Glutamatergic neuron (in vitro differentiated cells): ENCODE measurements at places on chromosomes 3 and 15. TPM values are rescaled to one million over a fixed set of nuclear protein-coding genes. Genes with fewer than 3 reads are reported as not detected.

DNA sequence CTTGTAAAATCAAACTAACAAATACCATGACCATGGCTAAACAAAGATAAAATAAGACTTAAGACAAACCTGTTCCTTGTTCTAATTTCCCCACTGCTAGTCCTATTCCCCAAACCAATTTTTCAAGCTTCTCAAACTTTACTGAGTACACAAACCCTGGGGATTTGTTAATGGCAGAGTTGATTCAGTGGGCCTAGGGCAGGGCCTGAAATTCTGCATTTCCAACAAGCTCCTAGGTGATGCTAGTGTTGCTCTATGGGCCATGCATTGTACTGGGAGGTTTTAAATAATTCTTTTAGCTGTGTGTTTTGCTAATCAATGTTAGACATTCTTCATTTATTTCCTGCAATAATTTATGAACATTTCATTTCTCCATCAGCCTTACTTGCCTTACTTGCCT lies 13.3 kb upstream of the CCR9 start:
- DNase-seq: no peak

DNA sequence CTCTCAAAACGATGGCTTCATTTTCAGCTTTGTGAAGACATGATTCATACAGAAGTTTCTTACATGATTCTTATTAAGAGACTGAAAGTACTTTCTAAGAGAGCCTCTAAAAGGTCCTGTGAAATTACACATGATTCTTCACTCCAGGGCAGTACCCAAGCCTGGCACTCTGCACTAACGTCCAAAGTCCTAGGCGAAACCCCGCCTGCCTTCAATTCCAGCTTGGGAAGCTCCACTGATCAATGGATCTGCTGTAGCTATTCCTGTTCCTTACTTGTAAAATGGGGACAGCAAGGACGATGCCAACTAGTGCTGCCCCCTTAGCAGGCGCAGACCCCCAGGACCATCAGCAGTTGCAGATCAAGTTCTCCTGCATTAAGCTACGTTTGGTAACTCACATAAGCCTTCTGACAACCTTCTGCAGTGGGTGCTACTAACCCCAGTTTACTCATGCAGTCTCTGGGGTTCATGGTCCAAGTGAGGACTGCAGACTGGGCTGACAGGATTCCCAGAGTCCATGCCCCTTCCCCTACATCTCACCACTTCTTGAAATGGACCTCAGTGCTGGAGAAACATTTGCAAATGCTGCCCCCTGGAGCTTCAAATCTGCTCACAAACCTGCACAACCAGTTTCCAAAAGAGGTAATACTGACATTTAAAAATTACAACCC lies 10.6 kb downstream of the CHCHD4 start:
- no peak for DNase-seq

DNA sequence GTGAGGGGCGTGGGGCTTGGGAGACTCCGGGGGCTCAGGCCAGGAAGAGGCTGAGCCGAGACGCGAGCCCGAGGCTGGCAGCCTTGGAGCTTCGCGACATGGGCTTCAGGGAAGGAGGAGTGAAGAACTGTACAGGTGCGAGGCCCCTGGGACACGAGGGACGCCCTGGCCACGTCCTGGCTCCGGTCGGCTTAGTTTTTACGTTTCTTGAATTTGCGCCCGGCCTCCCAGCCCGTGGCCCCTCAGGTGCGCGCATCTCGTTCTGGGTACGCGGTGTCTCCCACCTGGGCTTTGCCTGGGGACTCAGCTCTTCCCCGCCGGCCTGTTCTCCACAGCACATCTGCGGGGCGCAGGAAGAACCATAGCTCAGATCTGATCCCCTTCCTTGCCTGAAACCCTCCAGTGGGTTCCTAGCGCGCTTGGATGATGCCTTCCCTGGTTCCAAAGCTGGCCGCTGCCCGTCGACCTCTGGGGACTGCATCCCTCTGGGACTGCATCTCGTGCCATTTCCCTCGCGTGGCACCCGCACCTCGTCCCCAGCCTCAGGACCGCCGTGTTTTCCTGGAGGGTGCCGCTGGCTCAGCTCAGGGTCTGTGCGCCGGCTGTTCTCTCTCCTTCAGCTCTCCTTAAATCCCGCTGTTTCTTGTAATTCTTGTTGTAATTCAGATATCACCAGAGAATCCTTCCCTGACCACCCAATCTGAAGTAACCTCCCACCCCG lies 614 bp downstream of the CHCHD6 start:
- DNase-seq: no peak

The OR5H1 gene
- total RNA-seq: not detected

GRCh38 chr3:194560047-194560446 lies 73.2 kb downstream of the TMEM44 start:
- no peak for DNase-seq

The IL17RC gene
- total RNA-seq: 41.9 TPM

DNA sequence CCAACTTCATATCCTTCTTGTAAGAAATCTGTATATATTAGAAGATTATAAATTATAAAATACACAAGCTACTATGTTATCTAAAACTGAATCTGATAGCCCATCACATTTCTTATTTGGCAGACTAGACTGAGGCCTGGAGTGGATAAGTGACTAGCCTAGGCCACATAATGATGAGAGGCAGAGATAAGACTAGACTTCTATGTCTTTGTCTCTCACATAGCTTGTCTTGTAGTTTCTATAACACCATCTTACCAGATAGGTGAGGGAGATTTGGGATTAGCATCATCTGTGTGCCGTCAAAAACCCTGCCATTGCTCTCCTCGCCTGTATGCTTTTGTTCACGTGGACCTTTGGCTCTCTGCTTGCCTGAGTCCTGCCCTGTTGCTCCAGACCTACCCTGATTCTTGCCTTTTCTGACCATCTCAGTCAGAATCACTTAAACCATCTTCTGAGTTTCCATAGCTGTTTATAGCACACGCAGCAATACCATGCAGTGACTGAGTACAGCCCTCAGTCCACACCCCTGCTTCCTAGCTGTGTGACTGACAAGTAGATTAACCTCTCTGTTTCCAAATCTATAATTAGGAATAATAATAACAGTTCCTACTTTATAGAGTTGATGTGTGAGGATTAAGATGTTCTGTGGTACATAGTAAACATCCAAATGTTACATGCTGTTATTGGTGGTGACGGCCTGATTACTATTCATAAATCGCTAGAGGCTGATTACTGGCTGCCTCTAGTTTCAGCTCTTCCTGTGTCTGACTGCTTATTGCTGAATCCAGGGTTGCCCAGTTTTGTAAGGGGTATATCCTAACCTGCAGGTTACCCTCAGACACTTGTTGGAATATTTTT lies 49.7 kb downstream of the PDE8A start:
- DNase-seq: no peak

DNA sequence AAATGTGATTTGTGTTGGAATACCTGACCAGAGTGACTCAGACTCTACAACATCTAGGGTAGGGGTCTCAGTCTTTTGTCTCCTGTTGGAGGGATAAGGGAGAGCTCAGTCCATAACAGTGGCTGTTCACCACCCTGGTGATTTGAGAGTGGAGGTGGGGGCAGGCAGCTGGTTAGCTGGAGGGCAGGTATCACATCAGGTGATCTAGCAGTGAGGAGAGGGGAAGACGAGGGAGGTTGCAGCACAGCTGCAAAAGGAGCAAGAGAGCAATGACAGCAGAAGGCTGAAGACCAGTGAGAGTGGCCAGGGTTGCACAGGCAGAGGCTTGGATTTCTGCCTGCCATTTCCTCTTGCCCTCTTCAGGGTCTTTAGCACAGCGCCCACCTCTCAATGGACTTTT lies 38.4 kb downstream of the PLCL2 start:
- no peak for DNase-seq

DNA sequence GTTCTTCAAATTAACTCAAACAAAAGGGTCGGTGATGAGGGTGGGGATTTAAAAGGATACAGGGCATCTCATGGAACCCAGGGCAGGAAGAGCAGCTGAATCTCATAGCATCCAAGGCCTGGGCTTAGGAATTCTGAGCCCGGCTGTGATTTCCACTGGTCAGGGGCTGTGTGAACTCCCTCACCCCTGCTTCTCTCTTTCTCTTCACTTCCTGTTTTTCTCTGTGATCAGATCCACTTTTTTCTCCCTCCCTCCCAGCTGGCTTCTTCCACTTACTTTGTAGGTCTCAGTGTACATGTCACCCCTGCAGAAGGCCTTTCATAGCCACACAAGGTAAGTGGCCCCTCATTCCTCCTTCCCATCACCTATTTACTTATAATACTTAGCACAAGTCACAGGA lies 68.2 kb upstream of the CORO2B start:
- no peak for DNase-seq

DNA sequence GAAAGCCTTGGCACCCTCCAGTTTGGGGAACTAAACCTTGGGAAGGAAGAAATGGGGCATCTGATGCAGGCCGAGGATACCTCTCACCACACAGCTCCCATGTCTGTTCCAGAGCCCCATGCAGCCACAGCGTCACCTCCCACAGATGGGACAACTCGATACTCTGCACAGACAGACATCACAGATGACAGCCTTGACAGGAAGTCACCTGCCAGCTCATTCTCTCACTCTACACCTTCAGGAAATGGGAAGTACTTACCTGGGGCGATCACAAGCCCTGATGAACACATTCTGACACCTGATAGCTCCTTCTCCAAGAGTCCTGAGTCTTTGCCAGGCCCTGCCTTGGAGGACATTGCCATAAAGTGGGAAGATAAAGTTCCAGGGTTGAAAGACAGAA lies 7.7 kb downstream of the MAP1A start:
- DNase-seq: no peak

The LINGO1 gene
- 180 TPM for total RNA-seq

DNA sequence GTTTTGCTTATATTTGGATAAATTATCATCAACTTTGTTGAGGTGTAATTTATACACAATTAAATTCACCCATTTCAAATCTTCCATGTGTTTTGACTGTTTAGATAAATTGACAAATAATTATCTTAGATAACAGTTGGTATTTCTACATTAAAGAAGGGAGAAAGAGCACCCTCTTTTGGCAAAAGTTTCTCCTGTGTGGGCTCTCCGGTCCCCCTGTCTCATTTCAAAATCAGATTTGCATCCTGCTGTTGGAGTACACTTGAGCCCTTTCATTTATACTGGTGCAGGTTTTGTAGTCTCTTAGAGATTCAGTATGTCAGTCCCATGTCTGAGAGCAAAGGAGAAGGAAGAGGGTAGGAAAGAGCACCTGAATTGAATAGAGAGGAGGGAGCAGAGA lies 49.4 kb downstream of the NKIRAS1 start:
- DNase-seq: no peak

The PRRT3 gene
- 8.9 TPM for total RNA-seq

The MYH15 gene
- 1.0 TPM for total RNA-seq

- no peak for DNase-seq
These were observed 74.3 kb upstream of the TSEN2 start for GRCh38 chr3:12409684-12410596.

- peak; percentile 72 for DNase-seq
These were observed 1047.0 kb downstream of the TUSC7 start for GRCh38 chr3:117756563-117756962.
